ENCODE measurements at places on chromosomes 11 and 22.

DNA sequence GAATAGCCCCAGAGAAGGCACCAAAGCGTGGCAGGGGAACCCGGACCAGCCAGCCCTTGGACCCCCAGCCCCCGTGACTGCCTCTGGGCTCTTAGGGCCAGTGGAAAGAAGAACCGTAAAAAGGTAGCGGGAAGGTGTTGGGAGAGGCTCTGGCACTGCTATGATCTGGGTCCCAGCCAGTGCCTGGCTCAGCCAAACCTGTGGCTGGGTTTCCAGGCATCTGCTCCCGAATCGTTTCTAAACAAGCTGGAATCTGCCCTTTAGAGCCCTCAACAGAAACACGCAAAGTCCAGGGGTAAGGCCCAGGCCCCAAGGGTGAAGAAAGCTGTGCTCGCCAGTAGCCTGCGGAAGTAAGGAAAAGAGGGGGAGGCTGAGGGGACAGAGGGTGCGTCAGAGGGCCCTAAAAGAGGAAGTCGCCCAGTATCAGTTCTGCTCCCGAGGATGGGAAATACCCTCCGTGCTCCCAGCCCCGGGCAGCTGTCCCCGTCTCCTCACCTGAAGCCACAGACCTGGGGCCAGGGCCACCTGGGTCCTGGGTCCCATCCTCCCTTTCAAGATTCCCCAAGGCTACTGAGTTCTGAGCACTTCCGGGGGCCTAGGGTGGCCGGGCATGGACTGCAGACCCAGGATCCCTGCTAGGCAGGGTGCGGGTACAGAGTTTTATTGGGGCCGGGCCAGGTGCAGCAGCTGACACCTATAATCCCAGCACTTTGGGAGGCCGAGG lies 24.7 kb downstream of the IL10RA start:
- no peak for DNase-seq

DNA sequence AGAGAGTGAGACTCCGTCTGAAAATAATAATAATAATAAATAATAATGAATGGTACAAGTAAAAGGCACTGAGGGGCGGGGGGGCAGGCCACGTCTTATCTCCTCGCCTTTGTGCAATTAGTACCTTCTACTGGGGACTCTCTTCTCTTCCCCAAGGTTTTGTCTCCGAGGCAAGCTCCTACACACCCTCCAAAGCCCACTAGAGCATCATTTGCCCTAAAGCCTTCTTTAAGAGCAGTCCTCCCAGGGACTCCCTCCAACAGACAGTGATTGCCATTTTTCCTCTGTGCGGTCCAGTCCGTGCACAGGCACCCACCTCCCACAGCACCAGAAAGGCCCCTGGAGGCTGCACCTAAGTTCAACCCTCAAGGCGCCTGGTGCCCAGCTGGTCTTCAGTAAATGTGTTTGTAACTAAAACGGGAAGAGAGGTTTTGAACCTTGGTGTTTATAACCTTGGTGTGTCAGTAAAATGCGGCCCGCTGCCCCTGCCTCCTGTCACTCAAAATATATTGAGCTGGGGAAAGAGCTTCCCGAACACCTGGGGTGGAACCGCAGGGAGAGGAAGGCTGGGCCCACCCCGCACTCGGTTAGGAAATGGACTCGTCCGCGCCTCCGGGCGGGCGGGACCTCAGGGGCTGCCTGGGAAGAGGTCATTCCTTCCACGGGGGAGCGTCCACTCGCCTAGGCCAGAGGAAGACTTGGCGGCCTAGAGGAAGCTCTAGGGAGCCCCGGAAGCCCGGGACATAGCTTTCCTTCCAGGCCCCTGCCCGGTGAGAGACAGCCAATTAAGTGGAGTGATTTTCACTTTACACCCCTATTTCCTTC lies 4.7 kb upstream of the KDELR3 start:
- no peak for DNase-seq

GRCh38 chr11:117535201-117535849 lies 207.7 kb downstream of the CEP164 start:
- DNase-seq, result no peak

DNA sequence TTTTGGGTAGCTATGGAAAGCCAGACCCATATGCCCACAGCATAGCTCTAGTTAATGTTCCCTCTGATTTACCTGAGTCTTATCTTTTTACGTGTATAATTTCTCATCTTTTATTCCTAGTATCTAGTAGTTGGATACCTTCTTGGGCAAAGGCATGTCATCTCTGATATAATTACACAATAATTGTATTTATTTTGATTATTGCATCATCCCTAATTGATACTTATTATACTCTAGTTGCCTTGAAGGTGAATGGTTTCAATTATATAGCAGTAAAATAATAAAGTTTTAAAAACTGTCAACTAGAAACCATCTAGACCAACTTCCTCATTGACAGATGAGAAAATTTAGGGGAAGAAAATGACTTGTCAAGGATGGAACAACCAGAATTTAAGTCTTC lies 347.3 kb downstream of the SOX6 start:
- DNase-seq, result no peak

GRCh38 chr22:41523464-41524221 lies 20.6 kb downstream of the POLR3H start:
- DNase-seq, result no peak

DNA sequence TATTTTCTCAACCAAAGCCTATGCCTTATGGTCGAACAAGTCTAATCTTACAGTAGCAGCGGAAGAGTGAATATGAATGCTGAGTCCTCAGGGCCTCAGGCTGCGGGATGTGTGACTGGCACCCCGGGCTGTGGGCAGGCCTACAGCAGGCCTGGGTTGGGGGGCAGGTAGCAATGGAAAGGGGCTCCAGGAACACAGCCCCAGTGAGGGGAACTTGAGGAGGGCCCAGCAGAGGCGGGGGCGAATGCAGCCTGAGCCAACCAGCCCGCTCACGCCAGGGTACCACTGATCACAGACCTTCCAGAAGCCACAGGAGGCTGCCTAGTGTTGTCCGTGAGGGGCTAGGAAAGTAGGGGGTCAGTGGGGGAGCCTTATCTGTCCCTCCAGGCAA lies 11.3 kb upstream of the CD5 start:
- no peak for DNase-seq

- DNase-seq, result no peak
Observed at GRCh38 chr11:45641961-45642360, 23.5 kb downstream of the CHST1 start.

DNA sequence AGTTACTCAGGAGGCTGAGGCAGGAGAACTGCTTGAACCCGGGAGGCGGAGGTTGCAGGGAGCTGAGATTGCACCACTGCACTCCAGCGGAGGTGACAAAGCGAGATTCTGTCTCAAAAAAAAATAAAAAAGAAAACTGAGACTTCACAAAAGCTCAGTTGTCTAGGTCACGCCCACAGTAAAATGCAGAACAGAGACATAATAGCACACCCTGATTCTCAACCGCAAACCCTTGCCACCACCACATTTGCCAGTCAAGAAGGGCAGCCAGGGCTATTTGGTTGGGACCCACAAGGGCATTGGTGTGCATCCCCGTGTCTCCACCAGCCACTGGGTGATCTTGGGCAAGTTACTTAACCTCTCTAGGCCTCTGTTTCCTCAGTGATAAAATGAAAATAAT lies 25.4 kb downstream of the CREB3L1 start:
- DNase-seq, result no peak

DNA sequence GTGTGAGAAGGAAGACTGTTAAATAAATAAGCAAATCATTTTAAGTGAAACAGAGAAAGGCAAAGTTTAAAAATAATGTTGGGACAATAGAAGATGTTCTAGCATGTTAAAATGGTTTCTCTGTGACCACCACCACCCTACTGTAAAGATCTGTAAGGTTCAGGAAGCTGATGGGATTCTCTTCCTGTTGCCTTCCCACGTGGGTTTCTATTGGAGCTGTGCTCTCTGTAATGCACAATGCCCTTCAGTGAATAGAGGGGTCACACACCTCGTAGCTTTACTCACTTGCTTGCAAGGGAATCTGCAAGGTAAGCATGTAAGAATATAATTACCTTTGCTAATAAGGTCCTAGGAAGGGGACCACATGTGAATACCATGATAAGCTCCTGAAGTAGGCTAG lies 170.5 kb downstream of the CASP12 start:
- DNase-seq, result no peak

- DNase-seq, result no peak
Observed at GRCh38 chr11:117706322-117706814, 90.6 kb downstream of the DSCAML1 start.

DNA sequence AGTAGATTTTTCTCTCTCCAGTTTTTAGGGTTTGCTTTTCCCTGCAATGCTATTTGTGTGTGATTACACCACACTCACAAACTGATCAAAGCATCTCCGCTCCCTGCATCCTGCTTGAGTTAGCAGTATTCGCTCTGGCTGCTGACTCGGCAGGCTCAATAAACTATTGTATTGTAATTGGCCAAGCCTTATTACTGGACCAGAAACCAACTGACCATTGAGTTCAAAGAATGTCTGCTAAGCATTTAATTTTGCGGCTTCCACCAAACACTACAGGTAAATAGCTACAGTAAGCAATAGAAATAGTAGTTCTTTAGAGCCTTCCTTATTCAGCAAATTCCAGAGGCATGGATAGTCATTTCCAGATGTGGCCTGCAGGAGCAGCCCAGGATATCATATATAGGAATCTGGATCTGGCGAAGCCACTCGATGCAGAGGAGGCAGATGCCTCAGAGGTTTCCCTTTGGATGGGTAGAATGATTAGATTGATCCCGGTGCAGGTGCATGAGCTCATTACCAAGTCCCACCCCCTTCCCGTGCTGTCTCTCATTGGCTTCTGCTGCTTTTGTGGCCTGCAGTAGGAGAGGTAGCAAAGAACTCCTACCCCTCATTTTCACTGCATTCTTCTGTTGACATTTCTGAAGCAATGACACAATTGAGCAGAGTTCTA lies 77.3 kb downstream of the COMMD9 start:
- no peak for DNase-seq

GRCh38 chr22:29480512-29481264 lies 670 bp downstream of the NEFH start:
- DNase-seq, result peak; percentile 37

GRCh38 chr22:20464096-20464614 lies 26.5 kb upstream of the SCARF2 start:
- peak; percentile 68 for DNase-seq

- DNase-seq, result no peak
Observed at GRCh38 chr11:96706761-96707160, 316.9 kb downstream of the JRKL start.

DNA sequence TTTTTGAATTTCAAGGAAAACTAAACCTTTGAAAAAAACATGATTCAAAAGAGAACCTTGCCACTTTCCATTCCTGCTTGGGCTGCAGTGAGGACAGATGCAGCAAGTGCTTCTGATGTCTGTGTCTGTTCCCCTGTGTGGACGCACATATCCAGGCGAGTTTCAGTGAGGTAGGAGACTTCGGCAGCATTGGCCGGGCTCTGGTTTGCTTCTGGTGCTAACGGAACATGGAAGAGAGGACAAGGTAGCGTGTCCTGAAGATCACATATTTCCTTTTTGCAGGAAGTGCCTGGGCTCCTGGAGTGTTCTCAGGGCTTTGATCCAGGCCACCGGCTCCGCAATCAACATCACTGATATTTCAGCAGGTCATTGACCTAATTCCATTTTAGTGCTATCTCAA lies 33.1 kb upstream of the IGLL5 start:
- DNase-seq, result no peak

DNA sequence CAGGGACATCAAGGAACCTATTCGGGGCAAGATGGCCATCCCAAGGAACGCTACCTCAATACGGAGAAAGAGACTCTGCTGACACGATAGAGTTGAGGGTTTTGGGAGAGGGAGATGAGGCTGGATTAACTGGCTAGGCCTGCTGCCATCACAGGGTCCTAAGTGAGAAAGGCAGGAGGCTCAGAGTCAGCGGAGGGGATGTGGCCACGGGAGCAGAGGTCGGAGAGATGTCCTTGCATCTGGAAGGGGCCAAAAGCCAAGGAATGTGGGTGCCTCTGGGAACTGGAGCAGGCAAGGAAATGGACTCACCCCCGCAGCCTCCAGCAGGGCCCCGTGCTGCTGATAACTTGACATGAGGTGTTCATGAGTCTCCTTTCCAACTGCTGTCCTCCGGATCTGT lies 31.0 kb upstream of the RFPL3 start:
- DNase-seq, result no peak
